ENCODE measurements at places on chromosomes 2 and 18.

DNA sequence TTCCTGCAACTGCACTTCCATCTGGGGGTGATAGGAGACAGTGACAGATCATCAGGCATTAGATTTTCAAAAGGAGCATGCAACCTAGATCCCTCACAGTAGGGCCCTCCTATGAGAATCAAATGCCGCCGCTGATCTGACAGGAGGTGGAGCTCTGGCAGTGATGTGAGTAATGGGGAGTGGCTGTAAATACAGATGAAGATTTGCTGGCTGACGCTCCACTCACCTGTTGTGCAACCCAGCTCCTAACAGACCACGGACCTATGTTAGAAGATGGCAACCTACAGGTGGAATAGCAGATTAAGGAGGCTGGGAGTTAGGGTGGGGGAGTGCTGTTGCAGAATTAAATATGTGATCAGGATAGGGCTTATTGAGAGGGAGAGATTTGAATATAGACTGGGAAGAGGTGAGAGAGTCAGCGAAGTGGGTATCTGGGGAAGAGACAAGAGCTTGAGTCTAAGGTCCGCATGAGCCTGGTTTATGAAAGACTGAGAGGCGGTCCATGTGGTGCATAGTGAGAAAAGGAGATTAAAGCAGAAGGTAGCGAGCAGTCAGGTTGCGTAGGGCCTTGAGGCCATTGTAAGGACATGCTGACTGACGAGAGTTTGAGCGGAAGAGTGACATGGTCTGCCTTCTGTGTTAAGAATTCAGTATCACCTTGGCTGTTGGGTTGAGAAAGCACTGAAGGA is 31.3 kb upstream of the TOGARAM2 start:
- no peak for DNase-seq

GRCh38 chr2:27186613-27187345 is 25.1 kb upstream of the ATRAID start:
- DNase-seq, result no peak

- DNase-seq, result peak; percentile 36
Observed at GRCh38 chr2:38750011-38750890, 910 bp downstream of the SRSF7 start.

DNA sequence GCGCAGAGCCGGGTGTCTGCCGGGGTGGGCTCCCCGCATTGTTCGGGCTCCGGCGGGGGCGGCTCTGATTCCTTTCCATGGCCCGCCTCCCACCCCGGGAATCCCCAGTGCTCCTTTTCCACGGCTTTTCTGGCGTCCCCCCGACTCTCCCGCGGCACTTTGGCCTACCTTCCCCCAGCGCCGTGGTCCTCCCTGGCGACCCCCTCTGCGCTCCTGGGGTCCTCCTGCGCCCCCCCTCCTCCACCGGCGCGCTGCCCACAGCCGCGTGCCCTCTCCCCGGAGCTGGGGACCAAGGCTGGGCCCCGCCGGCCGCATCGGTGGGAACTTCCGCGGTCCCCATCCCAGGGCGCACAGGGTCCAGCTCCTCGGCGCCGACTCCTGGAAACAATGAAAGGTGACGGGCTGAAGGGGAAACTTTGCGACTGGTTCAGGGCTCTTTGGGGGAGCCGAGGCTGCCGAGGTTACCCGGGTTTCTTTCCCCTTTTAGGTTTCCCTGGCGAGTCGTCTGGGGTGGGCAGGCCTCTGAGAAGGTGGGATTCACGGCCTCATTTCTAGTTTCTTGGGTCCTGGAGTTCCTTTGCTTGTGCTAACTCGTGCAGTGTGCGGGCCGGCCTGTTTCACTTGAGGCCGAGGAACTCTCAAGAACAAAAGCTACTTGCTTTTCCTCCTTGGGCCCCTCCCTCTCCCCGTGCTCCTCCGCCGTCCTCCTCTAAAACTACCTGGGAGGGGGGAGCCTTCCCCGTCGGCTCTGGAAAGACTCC is 2.2 kb downstream of the TGIF1 start:
- peak; percentile 73 for DNase-seq

DNA sequence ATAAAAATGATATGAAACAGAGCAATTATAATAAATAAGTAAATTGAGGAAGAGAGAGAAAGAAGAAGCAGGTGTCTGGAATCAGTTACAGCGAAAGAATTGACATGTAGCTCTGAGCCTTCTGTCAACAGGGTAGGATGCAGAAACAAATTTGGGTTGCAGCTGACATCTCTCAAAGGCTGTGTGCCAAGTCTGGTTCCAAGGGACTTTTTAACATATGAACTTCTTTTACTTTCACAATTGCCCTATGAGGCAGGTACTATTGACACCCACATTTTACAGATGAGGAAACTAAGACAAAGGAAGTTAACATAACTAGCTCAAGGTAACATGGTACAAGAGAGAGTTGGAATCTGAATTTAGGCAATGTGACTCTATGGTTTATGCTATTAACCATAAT is 260.0 kb downstream of the ASXL3 start:
- DNase-seq, result no peak

DNA sequence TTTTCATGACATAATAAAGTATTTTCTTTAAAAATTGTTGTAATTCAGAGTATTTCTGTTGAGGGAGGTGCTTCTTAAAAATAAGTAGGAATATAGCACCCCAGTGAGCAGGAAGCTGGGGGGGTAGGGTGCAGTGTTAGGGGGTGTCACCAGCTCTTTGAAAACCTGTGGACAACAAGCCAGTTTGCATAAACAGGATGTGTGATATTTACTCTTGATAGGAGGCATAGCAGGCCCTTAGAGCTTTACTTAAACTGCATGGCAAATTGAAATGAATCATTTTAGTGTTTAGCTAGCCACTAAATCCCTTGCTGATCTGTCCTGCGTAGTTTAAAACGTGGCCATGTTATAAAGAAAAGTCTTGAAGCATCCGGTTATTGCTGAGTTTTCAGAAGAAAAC is 8.4 kb downstream of the TGIF1 start:
- DNase-seq, result no peak

- DNase-seq, result no peak
Observed at GRCh38 chr18:79590191-79591031, 89.2 kb upstream of the CTDP1 start.

DNA sequence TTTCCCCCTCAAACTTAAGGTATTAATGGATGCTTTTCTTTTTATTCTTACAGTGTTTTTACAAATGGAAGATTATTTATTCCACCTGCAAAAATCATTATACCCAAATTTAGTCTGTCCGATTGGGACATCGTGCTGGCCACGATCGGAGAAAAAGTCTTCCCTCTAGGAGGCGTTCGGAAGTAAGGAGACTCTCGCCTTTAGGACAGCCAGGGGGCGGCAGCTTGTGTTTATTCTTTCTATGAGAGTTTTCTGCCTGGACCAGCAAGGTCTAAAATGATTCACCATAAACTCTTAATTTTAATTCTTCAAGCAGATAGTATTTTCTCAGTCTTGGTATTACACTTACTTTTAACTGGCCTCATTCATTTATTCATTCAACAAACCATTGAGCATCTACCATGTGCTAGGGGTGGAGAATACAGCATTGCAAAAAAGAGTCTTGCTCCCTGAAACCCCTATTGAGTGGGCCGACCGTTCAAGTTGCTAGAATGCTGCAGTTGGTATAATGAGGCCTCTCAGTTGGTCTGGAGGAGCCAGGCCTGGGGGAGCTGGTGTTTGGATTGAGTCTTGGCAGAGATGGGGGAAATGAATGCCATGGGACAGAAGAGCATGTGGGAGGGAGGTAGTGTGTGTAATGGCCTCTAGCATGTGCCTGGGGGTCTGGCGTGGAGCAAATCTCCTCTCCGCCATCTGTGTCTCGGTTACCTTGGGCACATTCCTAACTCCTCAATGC is 38.7 kb downstream of the DCDC2C start:
- DNase-seq, result no peak

DNA sequence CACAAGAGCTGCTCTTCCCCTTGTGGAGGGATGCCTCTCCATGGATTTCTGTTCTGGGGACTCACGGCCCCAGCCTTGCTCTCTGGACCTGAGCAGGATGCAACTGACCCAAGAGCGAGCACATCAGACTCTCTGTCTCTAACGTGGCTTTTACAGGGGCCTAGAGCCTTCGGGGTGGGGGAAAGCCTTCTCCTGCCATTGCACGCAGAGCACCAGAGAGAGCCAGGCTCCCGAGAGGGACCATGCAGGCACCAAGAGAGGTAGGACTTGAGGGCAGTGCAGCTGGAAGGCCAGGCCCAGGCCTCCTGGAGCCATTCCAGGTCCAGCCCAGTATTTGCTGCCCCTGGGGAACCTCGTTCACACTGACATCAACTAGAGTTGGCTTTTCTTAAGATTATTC is 475.6 kb upstream of the MYT1L start:
- no peak for DNase-seq

DNA sequence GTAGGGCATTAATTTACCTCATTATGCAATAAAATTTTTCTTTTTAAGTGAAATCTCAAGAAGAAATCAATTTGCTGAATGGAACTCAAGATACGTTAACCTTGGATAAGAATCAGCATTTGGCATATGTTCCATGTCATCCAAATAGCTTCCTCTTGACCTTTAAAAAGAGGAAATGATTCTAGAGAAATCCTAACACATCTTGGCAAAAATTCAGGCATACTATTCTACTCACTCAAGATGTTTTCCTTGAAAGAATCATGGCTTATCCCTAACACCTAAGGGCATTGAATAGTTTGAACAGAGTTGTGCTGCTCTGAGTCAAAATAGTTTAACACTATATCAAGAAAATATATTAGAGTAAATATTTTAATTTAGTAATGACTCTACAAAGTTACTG is 678.0 kb downstream of the EPHA4 start:
- DNase-seq, result peak; percentile 22

DNA sequence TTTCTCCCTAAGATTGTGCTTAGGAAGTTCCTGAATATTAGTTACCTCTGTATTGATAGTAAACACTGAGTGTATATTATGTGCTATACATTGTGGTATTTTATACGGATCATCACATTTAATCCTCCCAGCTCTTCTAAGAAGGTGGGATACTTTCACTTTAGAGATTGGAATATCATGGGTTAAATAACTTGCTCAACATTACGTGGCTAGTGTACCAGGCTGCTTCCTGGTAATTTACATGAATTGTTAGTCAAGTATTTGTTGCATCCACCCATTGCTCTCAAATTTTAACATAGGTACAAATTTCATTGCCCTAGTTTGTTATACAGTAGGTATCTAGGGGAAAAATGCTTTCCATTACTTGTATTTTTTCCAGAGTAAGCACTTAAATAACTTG is 21.4 kb downstream of the FAM98A start:
- DNase-seq, result no peak

- DNase-seq, result peak; percentile 67
Observed at GRCh38 chr18:61322265-61322873, 10.9 kb upstream of the CDH20 start.

DNA sequence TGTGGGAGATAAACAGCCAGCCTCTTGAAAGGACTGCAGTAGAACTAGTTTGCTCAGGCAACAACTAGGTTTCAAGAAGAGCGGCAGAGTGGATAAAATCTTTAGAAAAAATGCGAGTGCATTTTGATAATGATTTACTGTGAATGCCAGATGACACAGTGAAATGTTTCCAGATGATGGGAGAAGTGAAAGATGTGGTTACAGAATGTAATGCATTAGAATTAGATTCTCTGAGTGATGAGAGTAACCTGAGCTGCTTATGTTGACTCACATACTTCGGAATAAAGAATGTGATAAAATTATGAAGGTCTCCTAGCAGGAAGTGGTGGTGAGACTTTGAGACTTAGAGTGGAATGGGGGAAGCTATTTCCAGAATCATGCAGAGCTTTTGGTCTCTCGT is 184.3 kb downstream of the GULP1 start:
- peak; percentile 90 for DNase-seq

GRCh38 chr2:170824526-170825015 is 7.9 kb downstream of the GAD1 start:
- DNase-seq, result no peak

DNA sequence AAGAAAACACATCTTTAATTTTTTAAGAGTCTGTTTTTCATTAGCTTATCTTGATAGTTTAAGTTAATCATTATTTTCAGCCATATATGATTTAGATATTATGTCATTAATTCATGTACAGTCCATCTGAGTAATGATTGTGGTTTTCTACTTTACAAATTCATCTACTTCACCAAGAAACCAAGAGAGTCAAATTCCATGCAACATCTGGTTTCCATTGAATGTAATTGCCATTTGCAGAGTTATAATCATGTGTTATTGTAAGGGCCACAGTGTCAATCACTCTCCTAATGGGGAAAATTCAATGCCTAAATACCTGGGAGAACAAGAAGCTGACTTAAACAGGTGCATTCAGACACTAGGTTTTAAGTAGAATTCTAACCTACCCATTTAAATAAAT is 217.2 kb upstream of the OSR1 start:
- DNase-seq, result peak; percentile 75

- peak; percentile 61 for DNase-seq
Observed at GRCh38 chr2:66428986-66429612, 5.8 kb upstream of the MEIS1 start.

GRCh38 chr2:100248971-100249370 is 73.3 kb downstream of the LONRF2 start:
- no peak for DNase-seq

DNA sequence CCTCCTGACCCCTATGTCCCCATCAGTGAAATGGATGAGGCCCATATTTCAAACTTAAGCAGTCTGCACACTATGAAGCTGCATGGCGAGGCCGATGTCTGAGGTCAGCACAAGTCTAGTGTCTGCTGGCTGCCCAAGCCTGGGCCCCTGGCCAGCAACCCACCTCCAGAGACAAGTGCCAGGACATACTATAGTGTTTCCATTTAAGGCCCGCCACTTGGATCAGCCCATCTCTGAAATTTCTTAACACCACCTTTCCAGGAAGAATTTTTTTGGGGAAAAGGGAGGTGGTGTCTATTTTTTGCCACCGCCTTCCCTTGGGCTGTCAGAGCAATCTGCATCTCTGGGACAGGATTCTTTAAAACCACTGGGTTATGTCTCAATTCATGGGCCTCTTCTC is 1.8 kb downstream of the ACVR1 start:
- DNase-seq, result no peak

DNA sequence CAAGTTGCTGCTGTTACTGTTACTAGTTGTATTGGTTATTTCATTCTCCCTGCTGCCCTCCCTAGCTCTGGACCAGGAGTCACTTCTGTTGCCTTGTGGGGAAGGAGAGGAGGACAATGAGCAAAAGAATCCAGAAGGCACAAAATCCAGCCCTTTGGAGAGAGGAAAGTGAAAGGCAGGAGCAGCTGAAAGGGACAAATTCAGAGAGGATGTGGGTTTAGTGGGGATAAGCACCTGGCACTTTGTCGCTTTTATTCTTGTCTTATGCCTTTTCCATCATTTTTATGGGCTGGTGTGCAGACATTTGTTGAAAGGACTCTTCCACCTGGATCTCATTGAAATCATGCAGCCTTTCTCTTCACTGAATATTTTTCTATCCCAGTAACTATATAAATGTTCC is 24.3 kb upstream of the LTBP1 start:
- no peak for DNase-seq

GRCh38 chr2:25735835-25736234 is 62.5 kb upstream of the DTNB start:
- DNase-seq, result no peak

GRCh38 chr2:220858101-220858500 is 714.0 kb downstream of the EPHA4 start:
- no peak for DNase-seq

DNA sequence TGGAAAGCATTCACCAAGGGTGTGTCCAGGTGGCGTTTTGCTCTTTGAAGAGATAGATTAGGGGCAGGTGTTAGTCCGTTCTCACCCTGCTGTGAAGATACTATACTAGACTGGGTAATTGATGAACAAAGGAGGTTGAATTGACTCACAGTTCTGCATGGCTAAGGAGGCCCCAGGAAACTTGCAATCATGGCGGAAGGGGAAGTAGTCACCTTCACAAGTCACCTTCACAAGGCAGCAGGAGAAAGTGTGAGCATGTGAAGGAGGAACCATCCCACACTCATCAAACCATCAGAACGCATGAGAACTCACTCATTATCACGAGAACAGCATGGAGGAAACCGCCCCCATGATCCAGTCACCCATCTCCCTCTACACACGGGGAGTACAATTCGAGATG is 135.7 kb upstream of the NFATC1 start:
- DNase-seq, result no peak

Data from fibroblast of skin of right biceps (primary cell).